ENCODE measurements at places on chromosomes 16 and 17.

GRCh38 chr17:10429421-10430045 lies 7.8 kb upstream of the MYH8 start:
- DNase-seq = no peak

- no peak for DNase-seq
Observed at GRCh38 chr17:45018514-45018847, 33.0 kb downstream of the DCAKD start.

DNA sequence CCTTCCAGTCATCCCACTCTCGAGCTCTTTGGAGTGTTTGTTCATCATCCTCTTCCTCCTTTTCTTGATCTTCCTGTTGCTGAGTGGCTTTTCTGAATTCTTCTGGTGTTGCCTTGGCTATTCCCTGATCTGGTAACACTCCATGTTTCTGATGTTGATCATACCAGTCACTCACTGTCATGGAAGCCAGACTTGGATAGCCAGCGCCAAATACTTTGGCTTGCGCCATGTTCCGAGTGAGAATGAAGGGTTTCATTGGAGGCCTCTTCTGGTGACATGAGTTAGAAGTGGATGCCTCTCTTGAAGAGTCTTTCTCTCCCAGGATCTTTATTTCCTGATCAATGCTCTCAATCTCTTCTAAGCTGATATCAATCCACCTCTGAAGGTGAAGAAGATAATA lies 31.2 kb downstream of the TEX14 start:
- no peak for DNase-seq

- DNase-seq = no peak
Observed at GRCh38 chr16:10325783-10326543, 59.9 kb upstream of the ATF7IP2 start.

- no peak for DNase-seq
Observed at GRCh38 chr17:15942207-15942833, 2.6 kb upstream of the ADORA2B start.

- no peak for DNase-seq
Observed at GRCh38 chr17:55299890-55300289, 35.1 kb downstream of the HLF start.

GRCh38 chr17:29107084-29107483 lies 64.1 kb downstream of the PIPOX start:
- DNase-seq = no peak

GRCh38 chr16:56675685-56676210 lies 6.1 kb downstream of the MT1H start:
- peak; percentile 75 for DNase-seq

DNA sequence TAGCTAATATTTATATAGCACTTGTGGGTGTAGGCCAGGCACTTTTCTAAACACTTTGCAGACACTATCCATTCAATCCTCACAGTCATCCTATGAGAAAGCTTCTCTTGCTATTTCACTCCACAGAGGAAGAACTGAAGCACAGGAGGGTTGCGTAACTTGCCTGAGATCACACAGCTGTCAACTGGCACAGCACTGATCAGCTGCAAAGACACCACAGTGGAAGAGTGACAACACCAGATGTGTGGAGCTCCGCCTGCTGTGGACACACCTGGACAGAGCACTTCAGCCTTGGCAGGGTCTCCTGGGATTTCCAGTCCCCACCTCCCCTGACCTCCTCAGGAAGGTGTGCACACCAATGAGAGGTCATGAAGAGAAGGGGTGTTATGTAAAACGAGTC lies 13.3 kb upstream of the CNEP1R1 start:
- DNase-seq = no peak

- no peak for DNase-seq
Observed at GRCh38 chr17:39062846-39063680, 88.4 kb downstream of the PLXDC1 start.

GRCh38 chr16:83666449-83666848 lies 141.3 kb upstream of the HSBP1 start:
- no peak for DNase-seq

GRCh38 chr17:68398691-68399637 lies 58.3 kb downstream of the WIPI1 start:
- peak; percentile 73 for DNase-seq

DNA sequence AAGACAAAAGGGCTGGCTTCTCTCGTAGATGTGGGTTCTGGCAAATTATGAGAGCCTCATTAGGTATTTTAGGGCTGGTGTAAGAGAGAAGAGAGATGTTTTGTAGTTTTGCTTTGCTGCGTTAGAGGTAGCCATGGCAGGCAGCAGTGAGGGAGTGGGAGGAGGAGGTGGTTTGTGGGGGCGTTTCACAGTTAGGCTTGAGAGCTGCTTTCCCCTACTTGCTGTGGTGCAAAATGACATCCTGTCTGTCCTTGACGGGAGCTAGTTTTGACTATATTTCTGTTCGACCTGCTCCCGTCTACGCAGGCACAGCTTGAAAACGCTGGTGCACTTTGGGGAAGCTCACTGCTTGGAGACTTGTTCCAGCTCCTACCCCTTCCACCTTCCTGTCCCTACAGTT lies 75.5 kb downstream of the SLC5A11 start:
- DNase-seq = peak; percentile 68

DNA sequence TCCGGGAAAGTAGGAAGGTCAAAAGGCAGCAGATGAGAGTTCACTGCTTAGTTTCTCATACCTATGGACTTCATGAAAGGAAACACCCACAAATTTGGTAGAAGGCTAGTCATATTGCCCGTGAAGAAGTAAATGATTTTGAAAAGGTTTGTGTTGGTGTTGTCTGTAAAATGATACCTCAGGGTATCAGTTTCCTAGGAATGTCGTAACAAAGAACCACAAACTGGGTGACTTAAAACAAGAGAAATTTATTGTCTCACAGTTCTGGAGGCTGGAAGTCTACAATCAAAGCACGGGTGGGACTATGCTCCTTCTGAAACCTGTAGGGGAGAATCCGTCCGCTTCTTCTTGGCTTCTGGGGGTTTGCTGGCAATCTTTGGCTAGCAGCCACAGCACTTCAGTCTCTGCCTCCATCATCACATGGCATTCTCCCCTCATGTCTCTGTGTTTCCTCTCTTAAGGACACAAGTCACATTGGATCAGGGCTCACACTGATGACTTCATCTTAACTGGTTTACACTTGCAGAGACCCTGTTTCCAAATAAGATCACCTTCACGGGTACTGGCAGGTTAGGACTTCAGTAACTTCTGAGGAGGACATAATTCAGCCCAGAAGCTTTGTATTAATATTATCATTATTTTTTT lies 2.0 kb upstream of the NAE1 start:
- DNase-seq = no peak

DNA sequence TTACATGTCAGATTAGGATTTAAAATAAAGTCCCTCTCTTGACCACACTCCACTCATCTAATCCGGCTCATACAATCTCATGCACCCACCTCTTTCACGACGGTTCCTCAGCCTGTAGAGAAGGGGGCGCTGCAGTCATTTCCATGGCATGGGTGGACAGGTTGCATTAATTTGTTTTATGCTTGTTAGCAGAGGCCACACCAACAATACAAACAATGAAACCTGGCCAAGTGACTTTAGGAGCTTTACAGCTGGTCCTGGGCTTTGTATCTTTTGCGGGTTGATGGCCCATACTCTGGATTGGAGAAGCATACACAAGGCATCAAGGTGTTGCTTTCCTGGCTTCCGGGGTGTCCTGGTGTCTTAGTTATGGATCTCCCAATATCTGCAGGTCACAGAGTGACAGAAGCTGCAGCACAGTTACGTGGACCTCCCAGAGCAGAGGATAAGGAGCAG lies 9.7 kb upstream of the SNF8 start:
- peak; percentile 43 for DNase-seq

- no peak for DNase-seq
Observed at GRCh38 chr17:14058051-14058450, 11.3 kb upstream of the COX10 start.

- DNase-seq = no peak
Observed at GRCh38 chr16:23508589-23509440, 1.5 kb downstream of the GGA2 start.

GRCh38 chr17:42475835-42476234 lies 17.2 kb downstream of the ATP6V0A1 start:
- DNase-seq = no peak

GRCh38 chr17:8847891-8848290 lies 19.6 kb downstream of the PIK3R6 start:
- no peak for DNase-seq

DNA sequence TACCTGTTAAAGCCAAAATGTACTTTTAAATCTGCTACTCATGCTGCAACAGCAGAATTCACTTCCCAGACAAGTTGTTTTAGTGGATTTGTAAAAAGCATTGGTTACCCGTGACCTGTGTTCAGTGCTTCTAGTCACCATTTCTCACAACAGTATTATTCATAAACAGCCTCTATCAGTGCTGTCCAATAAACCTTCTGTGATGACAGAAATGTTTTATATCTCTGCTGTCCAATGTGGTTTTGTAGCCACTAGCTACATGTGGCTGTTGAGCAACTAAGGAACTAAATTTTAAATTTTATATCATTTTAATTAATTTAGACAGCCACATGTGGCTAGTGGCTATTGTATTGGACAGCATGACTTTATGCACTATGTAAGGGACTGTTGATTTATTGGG lies 12.6 kb downstream of the MAP3K3 start:
- no peak for DNase-seq

- DNase-seq = peak; percentile 51
Observed at GRCh38 chr16:57126411-57126810, 34.0 kb downstream of the CPNE2 start.

DNA sequence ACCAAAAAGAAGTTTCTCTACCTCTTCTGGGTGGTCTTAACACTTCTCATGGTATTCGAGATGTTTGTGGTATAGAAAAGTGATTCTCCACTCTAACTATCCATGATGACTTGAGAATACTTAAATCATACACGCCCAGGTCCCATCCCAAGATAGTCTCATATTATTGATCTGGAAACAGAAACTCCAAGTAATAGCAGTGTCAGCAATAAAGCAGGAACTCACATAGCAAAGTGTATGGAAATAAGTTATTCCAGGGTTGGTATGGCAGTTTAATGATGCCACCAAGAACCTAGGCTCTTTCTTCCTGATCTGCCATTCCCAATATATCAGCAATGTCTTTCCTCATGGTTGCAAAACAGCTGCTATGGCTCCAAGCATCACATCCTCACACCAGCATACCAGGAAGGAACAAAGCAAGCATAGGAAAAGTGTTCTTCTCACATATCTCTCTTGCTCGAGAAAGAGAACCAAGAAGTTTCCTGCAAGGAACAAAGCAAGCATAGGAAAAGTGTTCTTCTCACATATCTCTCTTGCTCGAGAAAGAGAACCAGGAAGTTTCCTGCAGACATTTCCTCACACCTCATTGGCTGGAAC lies 23.6 kb upstream of the TOX3 start:
- no peak for DNase-seq

DNA sequence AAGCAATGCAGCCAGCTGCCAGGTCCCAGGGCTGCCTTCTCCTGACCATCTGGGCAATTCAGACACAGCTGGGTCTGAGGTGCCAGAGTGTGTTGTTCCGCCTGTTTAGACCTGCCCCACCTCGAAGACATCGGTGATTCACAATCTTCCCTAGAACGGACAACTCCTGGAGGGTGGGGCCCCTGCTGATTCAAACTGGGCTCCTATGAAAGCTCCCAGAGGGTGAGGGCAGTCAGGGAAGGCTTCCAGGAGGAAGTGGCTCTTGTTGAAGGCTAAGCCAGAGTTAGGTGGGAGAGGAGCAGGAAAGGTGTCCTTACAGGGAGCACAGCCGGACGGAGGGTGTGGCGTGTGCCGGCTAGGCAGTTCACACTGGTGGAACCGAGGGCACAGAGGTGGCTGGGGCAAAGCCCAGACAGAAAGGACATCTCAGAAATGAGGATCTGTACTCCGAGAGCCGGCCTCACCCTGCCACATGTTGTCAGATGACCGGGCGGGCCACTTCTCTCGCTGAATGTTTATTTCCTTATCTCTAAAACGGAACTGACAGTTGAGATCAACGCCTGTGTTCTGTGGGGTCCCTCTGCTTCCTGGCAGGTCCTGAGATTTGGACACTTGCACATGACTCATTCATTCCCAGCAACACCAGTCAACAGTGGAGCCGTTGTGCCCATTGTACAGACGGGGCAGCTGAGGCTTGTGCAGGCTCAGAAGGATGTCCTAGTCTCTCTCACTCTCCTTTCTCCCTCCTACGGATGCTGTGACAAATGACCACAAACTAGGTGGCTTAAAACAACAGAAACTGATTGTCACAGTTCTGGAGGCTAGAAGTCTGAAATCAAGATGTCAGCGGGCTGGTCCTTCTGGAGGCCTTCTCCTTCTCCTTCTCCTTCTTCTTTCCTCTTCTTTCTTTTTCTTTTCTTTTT lies 26.9 kb upstream of the LITAF start:
- DNase-seq = peak; percentile 58

GRCh38 chr16:72255786-72256185 lies 83.8 kb upstream of the PMFBP1 start:
- DNase-seq = no peak

- DNase-seq = no peak
Observed at GRCh38 chr17:4477255-4477791, 21.4 kb upstream of the SPNS2 start.

DNA sequence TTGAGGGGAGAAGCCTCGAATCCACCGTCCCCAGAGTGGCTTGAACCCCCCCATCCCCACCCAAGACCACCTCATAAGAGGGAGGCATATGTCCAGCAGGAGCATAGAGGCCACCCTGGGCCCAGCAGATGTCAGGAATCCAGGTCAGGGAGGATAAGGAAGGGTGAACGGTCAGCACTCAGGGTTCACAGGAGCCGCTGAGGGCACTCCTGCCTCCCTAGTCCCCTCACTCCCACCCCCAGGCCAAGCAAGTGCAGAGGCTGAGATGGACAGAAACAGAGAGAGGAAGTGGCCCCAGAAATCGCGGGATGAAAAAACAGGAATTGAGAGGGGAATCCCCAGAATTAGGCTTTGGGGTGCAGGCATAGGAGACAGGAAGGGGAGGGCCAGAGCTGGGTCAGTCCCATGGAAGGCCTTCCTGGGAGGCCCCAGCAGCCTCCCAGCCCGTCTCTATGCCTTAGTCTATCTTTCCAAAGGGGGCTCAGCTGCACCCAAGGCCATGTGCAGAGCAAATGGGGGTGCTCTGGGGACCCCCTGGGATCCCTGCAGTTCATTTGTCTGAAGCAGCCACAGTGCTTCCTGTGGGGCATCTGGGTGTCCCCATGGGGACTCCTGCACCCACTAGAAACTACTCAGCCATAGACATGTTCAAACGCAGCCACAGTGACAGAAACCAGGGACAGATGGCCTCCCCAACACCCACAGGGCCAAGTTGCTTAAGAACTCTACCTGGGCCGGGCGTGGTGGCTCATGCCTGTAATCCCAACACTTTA lies 1.7 kb downstream of the CMTM3 start:
- DNase-seq = peak; percentile 47

DNA sequence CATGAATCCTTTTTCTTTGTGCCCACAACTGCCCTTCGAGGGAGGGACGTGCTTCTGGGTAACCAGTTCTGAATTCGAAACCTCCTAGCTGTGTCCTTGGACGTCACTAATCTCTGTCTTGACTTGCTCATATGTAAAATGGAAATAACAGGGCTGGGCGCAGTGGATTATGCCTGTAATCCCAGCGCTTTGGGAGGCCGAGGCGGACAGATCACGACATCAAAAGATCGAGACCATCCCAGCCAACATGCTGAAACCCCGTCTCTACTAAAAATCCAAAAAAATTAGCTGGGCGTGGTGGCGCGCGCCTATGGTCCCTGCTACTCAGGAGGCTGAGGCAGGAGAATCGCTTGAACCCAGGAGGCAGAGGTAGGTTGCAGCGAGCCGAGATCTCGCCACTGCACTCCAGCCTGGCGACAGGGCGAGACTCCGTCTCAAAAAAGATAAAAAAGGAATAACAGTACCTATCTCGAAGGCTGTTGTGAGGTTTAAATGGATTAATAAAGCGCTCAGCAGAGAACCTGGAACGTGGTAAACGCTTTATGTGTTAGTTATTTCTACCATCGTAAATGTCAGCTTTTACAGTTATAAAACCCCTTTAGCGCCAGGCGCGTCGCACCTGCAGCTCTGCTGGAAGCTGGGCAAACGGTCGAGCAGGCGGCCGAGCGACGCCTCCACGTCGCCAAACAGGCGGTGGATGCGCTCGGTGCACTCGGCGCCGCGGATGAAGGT lies 641 bp downstream of the COG8 start:
- DNase-seq = no peak

Measured in activated CD8-positive, alpha-beta memory T cell treated with anti-CD3 and anti-CD28 coated beads, Interleukin-2, amount 10 ng/mL, durations not matched to agents 7 days and 5 days (primary cell).